ENCODE measurements at places on chromosomes 2 and 18. TPM values are rescaled to one million over a fixed set of nuclear protein-coding genes. Genes with fewer than 3 reads are reported as not detected.

HRH4 gene
- polyA plus RNA-seq: 0.19 TPM

QPCT gene
- 9.1 TPM for polyA plus RNA-seq

GRCh38 chr2:52934323-52934898 lies 833.2 kb upstream of the CHAC2 start:
- H3K36me3 ChIP-seq: no peaks in the 10 kb centered on the region
- no peak overlapping the region for H3K4me3 ChIP-seq
- peak overlapping the region; percentile 61 for H3K27ac ChIP-seq
- no peaks in the 10 kb centered on the region for H3K4me1 ChIP-seq
- H3K27me3 ChIP-seq: no peaks in the 10 kb centered on the region

DNA sequence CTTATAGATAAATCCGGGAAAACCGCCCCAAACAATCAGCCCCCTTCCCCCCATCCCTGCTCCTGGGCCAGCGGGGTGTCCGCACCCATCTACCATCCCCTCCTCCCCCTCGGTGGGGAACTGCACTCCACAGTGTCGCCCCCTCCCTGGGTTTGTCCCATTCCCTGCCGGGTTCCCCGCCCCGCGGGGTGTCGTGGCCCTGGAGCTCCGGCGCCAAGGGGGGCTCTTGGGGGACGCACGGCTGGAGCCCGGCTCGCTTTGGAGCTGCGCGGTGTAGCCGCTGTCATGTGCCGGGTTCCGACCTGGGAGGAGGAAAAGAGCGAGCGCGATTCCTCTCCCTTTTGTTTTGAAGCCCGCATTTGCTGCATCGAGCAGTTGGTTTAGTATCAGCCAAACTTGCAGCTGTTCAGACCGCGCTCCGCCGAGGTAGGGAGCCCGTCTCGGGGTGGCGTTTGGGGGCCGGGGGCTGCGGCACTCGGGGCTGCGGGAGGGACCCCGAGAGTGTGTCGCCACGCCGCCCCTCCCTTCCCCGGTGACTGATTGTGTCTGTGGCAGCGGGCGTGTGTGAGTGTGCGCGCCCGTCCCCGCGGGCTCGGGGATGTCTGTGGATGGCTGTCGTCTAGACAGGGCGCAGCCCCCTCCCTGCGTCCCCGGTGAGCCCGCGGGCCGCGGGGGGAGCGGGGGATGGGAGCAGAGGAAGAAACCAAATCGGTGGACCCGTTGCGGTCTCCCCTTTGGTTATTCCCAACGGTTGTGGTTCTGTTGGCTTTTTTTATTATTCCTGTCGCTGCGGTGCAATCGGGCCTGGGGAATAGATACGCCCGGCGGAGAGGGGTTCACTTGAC lies 797 bp downstream of the CTIF start:
- peak overlapping the region; percentile 81 for H3K4me3 ChIP-seq
- no peaks in the 10 kb centered on the region for H3K27me3 ChIP-seq
- peaks cover 8% of the 10 kb centered on the region for H3K4me1 ChIP-seq
- DNase-seq: peak; percentile 26
- H3K27ac ChIP-seq: peak overlapping the region; percentile 77

GRCh38 chr2:105645938-105646773 lies 98.6 kb upstream of the NCK2 start:
- H3K27me3 ChIP-seq: no peaks in the 10 kb centered on the region
- no peaks in the 10 kb centered on the region for H3K36me3 ChIP-seq
- H3K4me3 ChIP-seq: no peak overlapping the region

- no peak overlapping the region for H3K27ac ChIP-seq
- no peak overlapping the region for H3K4me3 ChIP-seq
- peaks cover 26% of the 10 kb centered on the region for H3K36me3 ChIP-seq
- no peaks in the 10 kb centered on the region for H3K4me1 ChIP-seq
- DNase-seq: no peak
Observed at GRCh38 chr18:51054764-51055163, 24.8 kb downstream of the SMAD4 start.

DNA sequence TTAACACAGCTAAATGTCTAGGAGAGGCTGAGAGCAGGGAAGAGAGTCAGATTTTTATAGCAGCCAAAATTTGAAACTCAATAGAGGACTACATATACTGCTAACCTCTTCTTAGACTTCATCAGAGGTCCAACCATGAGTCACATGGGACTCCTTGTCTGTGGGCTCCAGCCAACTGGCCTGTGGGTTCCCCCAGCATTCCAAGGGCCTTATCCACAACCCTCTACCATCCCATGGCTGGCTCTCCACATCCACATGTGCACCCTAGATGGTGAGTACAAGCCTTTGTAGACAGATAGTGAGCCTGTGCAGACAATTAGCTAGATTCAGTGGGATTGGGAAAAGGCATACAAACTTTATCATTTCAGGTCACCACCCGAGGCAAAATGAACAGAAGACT lies 901.9 kb upstream of the ZEB2 start:
- H3K4me1 ChIP-seq: no peaks in the 10 kb centered on the region
- no peak overlapping the region for H3K27ac ChIP-seq
- H3K36me3 ChIP-seq: no peaks in the 10 kb centered on the region
- no peaks in the 10 kb centered on the region for H3K27me3 ChIP-seq

GRCh38 chr18:61643884-61644647 lies 248.7 kb downstream of the RNF152 start:
- DNase-seq: no peak
- no peak overlapping the region for H3K27ac ChIP-seq
- H3K4me3 ChIP-seq: no peak overlapping the region
- no peaks in the 10 kb centered on the region for H3K4me1 ChIP-seq
- no peaks in the 10 kb centered on the region for H3K27me3 ChIP-seq
- H3K36me3 ChIP-seq: no peaks in the 10 kb centered on the region

DNA sequence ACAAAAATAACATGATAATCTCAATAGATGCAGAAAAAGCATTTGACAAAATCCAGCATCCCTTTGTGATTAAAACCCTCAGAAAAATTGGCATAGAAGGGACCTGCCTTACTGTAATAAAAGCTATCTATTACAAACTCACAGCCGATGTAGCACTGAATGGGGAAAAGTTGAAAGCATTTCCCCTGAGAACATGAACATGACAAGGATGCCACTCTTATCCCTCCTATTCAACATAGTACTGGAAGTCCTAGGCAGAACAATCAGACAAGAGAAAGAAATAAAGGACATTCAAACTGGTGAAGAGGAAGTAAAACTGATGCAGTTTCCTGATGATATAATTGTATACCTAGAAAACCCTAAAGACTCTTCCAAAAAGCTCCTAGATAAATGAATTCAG lies 368.7 kb downstream of the RIT2 start:
- H3K4me1 ChIP-seq: no peaks in the 10 kb centered on the region
- DNase-seq: no peak
- no peaks in the 10 kb centered on the region for H3K36me3 ChIP-seq

DNA sequence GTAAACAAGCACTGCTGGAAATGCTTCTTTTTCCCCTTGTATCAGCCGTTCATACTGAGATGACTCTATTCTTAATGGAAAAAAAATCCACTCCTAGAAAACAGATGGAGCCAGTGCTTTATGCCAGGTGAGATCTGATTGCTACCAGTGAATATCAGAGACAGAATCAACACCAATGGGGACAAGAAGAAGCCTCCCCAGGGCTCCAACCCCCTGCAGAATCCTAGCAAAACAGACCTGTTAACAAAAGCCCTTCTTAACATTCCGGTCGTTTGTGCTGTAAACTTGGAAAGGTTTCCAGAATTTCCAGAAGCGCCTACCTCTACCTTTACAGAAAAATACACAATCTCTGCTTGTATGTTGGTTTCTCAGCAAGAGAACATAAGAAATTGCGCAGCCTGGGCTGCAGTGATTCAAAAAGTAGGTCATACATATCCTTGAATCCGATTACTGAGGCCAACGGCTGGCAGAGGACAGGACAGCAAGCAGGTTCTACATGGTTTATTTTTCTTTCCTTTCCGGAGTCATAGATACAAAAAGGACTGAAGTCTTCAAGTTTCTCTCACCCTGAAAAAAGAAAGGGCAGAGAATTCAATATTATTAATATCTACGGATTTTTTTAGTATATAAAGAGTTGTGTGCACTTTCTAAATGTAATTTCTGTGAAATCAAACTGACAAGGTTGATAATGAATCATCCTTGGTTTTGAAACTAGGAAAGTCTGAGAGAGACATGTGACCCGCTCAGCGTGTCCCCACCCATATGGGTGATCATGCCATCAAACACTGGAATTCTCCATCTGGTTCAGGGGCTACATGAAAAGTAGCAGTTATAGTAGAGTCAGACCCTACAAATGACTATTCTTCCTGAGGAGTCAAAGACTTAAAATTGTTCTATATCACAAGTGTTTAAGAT lies 266.7 kb upstream of the MGAT5 start:
- no peaks in the 10 kb centered on the region for H3K36me3 ChIP-seq
- H3K4me3 ChIP-seq: no peak overlapping the region
- H3K4me1 ChIP-seq: no peaks in the 10 kb centered on the region
- H3K27ac ChIP-seq: no peak overlapping the region

Measured in large intestine (tissue), 12 donors.